Endothelial cell of umbilical vein (primary cell): ENCODE measurements at places on chromosomes 2 and 18. TPM values are rescaled to one million over a fixed set of nuclear protein-coding genes. Genes with fewer than 3 reads are reported as not detected.
A peak's percentile ranks its signal among the peaks of the same experiment; 100 is the strongest.

DNA sequence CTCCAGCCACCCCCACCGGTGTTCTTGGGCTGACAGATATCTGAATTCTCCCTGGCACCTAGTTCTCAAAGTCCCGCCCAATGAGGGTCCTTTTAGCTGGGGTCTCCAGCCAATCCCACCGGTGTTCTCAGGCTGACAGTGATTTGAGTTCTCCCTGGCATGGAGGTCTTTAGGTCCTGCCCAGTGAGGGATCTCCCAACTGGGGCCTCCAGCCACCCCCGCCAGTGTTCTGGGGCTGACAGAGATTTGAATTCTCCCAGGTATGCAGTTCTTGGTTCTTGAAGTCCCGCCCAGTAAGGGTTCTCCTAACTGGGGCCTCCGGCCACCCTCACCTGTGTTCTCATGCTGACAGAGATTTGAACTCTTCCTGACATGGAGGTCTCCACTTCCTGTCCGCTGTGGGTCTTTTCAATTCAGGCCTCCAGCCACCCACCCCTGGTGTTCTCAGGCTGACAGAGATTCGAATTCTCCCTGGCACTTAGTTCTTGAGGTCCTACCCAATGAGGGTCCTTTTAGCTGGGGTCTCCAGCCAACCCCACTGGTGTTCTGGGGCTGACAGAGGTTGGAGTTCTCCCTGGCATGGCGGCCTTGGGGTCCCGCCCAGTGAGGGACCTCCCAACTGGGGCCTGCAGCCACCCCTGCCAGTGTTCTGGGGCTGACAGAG lies 154.6 kb downstream of the ANKRD36 start:
- no peaks in the 10 kb centered on the region for H3K4me1 ChIP-seq
- no peak overlapping the region for H3K27ac ChIP-seq
- no peaks in the 10 kb centered on the region for H3K36me3 ChIP-seq
- H3K27me3 ChIP-seq, result no peaks in the 10 kb centered on the region
- peak; percentile 1 for DNase-seq

DNA sequence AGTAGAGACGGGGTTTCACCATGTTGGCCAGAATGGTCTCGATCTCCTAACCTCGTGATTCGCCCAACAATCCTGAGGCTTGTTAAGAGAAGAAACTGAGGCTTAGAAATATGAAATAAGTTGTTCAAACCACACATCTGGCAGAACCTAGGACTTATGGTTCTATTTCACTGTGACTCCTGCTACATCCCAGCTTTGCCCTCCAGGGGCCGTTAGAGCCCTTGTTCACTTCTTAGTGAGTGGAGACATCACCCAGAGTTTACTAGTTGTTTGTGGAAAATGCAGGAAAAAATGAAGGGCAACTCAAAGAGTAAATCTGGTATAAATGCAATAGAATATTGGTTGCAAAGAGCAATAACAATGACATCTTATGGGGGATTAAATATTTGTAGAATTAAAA lies 43.9 kb downstream of the MARCHF4 start:
- H3K36me3 ChIP-seq, result no peaks in the 10 kb centered on the region
- H3K27ac ChIP-seq, result no peak overlapping the region
- H3K27me3 ChIP-seq, result no peaks in the 10 kb centered on the region
- DNase-seq, result peak; percentile 20
- no peaks in the 10 kb centered on the region for H3K4me1 ChIP-seq

DNA sequence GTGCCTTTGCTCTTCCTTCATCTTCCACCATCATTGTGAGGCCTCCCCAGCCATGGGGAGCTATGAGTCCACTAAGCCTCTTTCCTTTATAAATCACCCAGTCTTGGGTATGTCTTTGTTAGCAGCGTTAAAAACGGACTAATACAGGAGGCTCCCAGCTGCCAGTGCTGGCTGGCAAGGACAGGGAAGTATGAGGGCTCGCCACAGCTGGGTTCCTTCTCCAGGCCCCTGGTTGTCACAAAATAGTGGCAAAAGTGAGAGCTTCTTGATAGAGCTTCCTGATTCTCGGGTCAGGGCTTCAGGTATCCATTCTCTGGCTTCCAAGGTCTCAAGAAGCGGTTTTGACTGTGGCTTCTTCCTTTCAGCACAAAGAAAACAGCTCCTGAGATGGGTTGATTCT lies 85.0 kb downstream of the ZNF516 start:
- DNase-seq, result no peak
- no peaks in the 10 kb centered on the region for H3K27me3 ChIP-seq
- H3K27ac ChIP-seq, result no peak overlapping the region
- no peaks in the 10 kb centered on the region for H3K4me1 ChIP-seq

DNA sequence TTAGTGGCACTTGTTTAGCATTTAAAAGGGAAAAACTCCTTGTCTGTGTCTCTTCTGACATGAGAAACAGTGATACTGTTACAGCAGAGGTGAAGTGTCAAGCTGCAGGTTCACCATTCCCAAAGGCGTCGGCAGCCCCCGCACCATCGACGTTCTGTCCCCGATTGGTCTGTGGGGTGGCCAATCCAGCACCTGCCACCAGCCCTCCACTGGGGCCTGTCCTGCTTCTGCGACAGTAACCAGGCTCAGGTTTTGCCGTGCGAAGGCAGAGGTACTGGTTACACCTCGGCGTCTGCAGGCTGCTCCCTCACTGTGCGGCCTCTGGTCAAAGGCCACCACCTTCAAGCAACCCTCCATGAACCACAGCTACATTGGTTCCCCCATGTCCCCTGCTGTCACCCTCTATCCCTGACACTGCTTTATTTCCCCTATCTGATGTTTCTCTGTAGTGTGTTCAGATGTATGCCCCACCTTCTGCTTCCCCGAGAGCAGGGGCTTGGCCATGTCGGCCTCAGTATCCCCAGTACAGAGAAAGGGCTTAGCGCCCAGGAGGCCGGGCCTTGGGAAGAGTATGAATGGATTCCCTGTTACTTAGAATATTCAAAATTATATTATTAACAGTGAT lies 8.6 kb upstream of the ESPNL start:
- DNase-seq, result no peak
- no peak overlapping the region for H3K27ac ChIP-seq
- no peaks in the 10 kb centered on the region for H3K27me3 ChIP-seq
- no peaks in the 10 kb centered on the region for H3K4me1 ChIP-seq
- no peak overlapping the region for H3K4me3 ChIP-seq

The ACP1 gene
- total RNA-seq, result 76.2 and 80.2 TPM in 2 replicates

DNA sequence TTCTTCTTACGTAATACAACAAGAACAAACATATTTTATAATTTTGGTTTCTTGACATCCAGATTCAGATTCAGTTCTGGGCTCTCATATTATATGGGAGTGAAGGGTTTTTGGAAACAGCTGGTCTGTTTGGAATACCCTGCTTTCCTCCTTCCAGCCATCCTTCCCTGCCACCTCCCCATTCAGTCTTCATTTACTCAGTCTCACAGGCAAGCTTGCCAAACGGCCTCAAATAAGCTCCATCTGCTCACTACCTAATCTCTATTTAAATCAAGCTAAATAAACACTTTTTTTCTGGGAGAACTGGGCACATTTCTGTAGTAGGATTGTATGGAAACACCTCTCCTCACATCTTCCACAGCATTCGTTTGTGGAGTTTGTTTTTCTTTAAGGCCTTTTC lies 147.5 kb downstream of the RND3 start:
- H3K27me3 ChIP-seq, result no peaks in the 10 kb centered on the region
- DNase-seq, result peak; percentile 9
- no peaks in the 10 kb centered on the region for H3K4me1 ChIP-seq
- H3K4me3 ChIP-seq, result no peak overlapping the region
- H3K27ac ChIP-seq, result no peak overlapping the region

- peaks cover 9% of the 10 kb centered on the region for H3K4me1 ChIP-seq
- DNase-seq, result no peak
- H3K36me3 ChIP-seq, result peaks cover 2% of the 10 kb centered on the region
- H3K4me3 ChIP-seq, result no peak overlapping the region
Observed at GRCh38 chr2:26765475-26766200, 1.6 kb downstream of the SLC35F6 start.

The SNTG2 gene
- not detected in 2 replicates for total RNA-seq

The SP3 gene
- total RNA-seq, result 59.0 and 60.1 TPM in 2 replicates

- H3K4me3 ChIP-seq, result no peak overlapping the region
- H3K27me3 ChIP-seq, result no peaks in the 10 kb centered on the region
- no peak for DNase-seq
- H3K36me3 ChIP-seq, result no peaks in the 10 kb centered on the region
Observed at GRCh38 chr18:56038171-56039030, 450.4 kb upstream of the TCF4 start.

The POTEJ gene
- total RNA-seq, result 0.24 TPM in 1 of 2 replicates, not detected in the other

- H3K4me1 ChIP-seq, result no peaks in the 10 kb centered on the region
- H3K4me3 ChIP-seq, result no peak overlapping the region
- no peak for DNase-seq
- no peaks in the 10 kb centered on the region for H3K27me3 ChIP-seq
- no peaks in the 10 kb centered on the region for H3K36me3 ChIP-seq
Observed at GRCh38 chr18:33805592-33805991, 227.6 kb downstream of the ASXL3 start.

DNA sequence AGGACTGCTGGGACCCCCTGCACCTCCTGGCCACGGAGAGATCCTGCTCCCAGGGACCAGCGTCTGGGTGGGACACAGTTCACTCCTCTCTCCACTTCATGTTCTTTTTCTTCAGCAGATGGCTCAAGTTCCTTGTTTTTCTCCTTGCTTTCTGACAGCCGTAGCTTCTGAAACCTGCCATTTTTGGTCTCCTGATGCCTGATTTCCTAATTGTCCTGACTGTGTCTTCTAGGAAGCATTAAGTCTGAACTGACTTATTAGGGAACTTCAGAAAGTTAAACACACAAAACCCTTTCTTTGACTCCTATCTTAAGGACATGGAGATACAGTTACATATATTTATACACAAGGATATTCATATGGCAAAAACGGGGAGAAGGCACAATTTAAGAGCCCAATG lies 22.7 kb downstream of the CNNM4 start:
- DNase-seq, result no peak
- H3K27me3 ChIP-seq, result no peaks in the 10 kb centered on the region
- H3K4me1 ChIP-seq, result peaks cover 9% of the 10 kb centered on the region
- H3K27ac ChIP-seq, result no peak overlapping the region
- no peak overlapping the region for H3K4me3 ChIP-seq
- H3K36me3 ChIP-seq, result no peaks in the 10 kb centered on the region

GRCh38 chr2:151305129-151305691 lies 15.7 kb upstream of the NMI start:
- no peak overlapping the region for H3K27ac ChIP-seq
- DNase-seq, result no peak
- H3K36me3 ChIP-seq, result no peaks in the 10 kb centered on the region

DNA sequence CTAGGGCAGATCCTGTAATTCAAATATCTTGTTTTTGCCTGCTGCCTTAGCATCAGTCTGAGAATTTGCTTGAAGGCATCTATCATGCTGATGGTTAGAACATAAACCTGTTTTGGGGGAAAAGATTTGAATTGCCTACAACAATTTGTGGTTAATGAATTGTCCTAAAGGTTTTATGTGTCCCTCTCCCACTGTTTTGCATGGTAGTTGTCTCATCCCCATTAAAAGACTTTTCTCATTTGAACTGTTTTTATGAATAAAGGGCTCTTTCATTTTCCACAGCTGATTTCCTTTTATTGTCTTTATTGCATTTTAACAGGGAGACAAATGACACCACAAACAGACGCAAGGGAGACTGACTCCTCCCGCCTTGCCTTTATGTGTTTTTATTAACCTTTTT lies 275.6 kb downstream of the PIK3C3 start:
- no peak overlapping the region for H3K4me3 ChIP-seq
- no peaks in the 10 kb centered on the region for H3K36me3 ChIP-seq
- H3K27ac ChIP-seq, result no peak overlapping the region
- H3K27me3 ChIP-seq, result no peaks in the 10 kb centered on the region

The UGT1A3 gene
- not detected in 2 replicates for total RNA-seq

GRCh38 chr2:149703281-149703680 lies 115.7 kb upstream of the MMADHC start:
- no peaks in the 10 kb centered on the region for H3K36me3 ChIP-seq
- H3K27me3 ChIP-seq, result no peaks in the 10 kb centered on the region
- peak overlapping the region; percentile 69 for H3K27ac ChIP-seq
- DNase-seq, result peak; percentile 78
- peaks cover 18% of the 10 kb centered on the region for H3K4me1 ChIP-seq

The EHD3 gene
- total RNA-seq, result 10.7 and 12.1 TPM in 2 replicates

DNA sequence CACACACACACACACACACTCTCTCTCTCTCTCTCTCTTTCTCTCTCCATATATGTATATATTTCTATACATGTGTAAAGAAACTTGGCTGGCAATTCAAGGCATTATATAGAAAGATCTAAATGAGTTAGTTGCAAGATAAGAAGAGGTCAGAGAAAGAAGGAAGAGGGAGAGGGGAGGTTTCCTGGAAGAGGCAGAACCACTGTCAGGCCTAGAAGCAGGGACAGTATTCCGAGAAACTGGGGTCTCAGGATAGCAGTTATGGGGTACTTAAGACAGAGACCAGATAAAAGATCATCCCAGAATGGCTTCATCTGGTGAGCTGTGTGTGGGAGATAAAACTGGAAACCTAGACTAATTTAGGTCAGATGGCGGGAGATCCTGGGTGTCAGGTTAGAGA lies 180.8 kb downstream of the CAMKMT start:
- no peak overlapping the region for H3K4me3 ChIP-seq
- no peaks in the 10 kb centered on the region for H3K27me3 ChIP-seq
- H3K4me1 ChIP-seq, result no peaks in the 10 kb centered on the region
- DNase-seq, result no peak

DNA sequence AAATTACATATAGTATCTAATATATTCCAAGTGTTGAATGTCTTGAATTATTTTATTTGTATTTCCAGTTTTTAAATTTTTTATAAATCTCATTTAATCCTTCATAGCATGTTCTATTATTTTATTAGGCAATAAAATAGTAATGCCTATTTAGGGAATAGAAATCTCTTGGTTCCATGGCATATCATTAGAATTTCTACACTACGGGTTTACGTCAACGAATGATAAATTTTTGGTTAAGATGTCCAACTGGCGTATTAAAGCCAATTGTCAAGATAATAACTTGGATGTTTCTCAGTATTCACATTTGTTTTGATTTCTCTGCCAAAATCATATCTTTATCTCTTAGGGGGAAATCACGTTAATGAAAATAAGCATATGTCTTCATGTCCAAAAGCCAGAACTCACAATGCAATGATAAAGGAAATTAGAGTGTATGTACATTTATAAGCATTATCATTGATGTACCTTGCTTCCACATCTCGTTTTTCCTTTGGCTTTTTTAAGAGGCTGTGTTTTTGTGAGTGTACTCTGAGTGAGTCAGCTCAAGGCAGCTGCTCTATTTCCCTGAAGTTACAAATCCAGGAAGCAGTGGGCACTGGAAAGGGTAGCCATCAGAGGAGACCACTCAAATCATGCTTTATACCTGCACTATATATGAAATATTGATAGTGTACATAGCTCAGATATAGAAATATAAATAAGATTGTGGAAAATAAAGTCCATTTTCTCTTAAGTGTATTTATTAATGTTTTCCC lies 115.8 kb upstream of the PDE1A start:
- no peak overlapping the region for H3K4me3 ChIP-seq
- peak; percentile 78 for DNase-seq
- H3K36me3 ChIP-seq, result no peaks in the 10 kb centered on the region
- H3K27ac ChIP-seq, result no peak overlapping the region
- peaks cover 42% of the 10 kb centered on the region for H3K4me1 ChIP-seq
- H3K27me3 ChIP-seq, result no peaks in the 10 kb centered on the region

The CFAP53 gene
- total RNA-seq, result 0.16 and 0.18 TPM in 2 replicates

GRCh38 chr2:237535385-237536082 lies 30.8 kb upstream of the PRLH start:
- no peak overlapping the region for H3K27ac ChIP-seq
- H3K4me1 ChIP-seq, result peaks cover 2% of the 10 kb centered on the region
- no peak overlapping the region for H3K4me3 ChIP-seq
- H3K27me3 ChIP-seq, result no peaks in the 10 kb centered on the region
- no peak for DNase-seq

GRCh38 chr2:64999754-65000153 lies 10.6 kb downstream of the SLC1A4 start:
- no peak for DNase-seq
- no peak overlapping the region for H3K27ac ChIP-seq
- H3K4me3 ChIP-seq, result no peak overlapping the region
- peaks cover 11% of the 10 kb centered on the region for H3K4me1 ChIP-seq
